SJCRH30 (cell line): ENCODE measurements at places on chromosomes 1 and 21. TPM values are rescaled to one million over a fixed set of nuclear protein-coding genes. Genes with fewer than 3 reads are reported as not detected.

IL10 gene
- 0.16 TPM in 1 of 2 replicates, not detected in the other for total RNA-seq

HTR1D gene
- not detected in 2 replicates for total RNA-seq

PCAT6 gene
- 0.24 TPM in 1 of 2 replicates, not detected in the other for total RNA-seq

GPR153 gene
- 58.2 and 61.3 TPM in 2 replicates for total RNA-seq

PRUNE1 gene
- total RNA-seq, result 15.0 and 17.4 TPM in 2 replicates

TDRD5 gene
- total RNA-seq, result not detected in 2 replicates

IVNS1ABP gene
- 49.9 and 63.5 TPM in 2 replicates for total RNA-seq

ATP1A4 gene
- total RNA-seq, result not detected in 2 replicates

SELENBP1 gene
- total RNA-seq, result 10.4 and 11.8 TPM in 2 replicates

CTH gene
- total RNA-seq, result 2.8 and 3.5 TPM in 2 replicates

PAPPA2 gene
- 0.04 and 0.05 TPM in 2 replicates for total RNA-seq

DYNLT5 gene
- not detected in 2 replicates for total RNA-seq

TMOD4 gene
- not detected in 2 replicates for total RNA-seq

SEMA6C gene
- total RNA-seq, result 11.2 and 12.5 TPM in 2 replicates

KRTAP21-1 gene
- not detected in 2 replicates for total RNA-seq

AGO1 gene
- 33.3 and 35.1 TPM in 2 replicates for total RNA-seq

AMY1A gene
- total RNA-seq, result not detected in 2 replicates

LCE1A gene
- not detected in 2 replicates for total RNA-seq

HTR6 gene
- total RNA-seq, result 0.05 TPM in 1 of 2 replicates, not detected in the other

USP24 gene
- total RNA-seq, result 43.6 and 46.2 TPM in 2 replicates

LEFTY1 gene
- 16.7 and 19.4 TPM in 2 replicates for total RNA-seq
